CD4-positive, alpha-beta memory T cell (primary cell): ENCODE measurements at places on chromosomes 6 and 20. TPM values are rescaled to one million over a fixed set of nuclear protein-coding genes. Genes with fewer than 3 reads are reported as not detected.

GRCh38 chr6:168823397-168824212, 382.6 kb downstream of the SMOC2 start:
- DNase-seq: no peak
- no peaks in the 10 kb centered on the region for H3K36me3 ChIP-seq
- no peak overlapping the region for H3K4me3 ChIP-seq

DNA sequence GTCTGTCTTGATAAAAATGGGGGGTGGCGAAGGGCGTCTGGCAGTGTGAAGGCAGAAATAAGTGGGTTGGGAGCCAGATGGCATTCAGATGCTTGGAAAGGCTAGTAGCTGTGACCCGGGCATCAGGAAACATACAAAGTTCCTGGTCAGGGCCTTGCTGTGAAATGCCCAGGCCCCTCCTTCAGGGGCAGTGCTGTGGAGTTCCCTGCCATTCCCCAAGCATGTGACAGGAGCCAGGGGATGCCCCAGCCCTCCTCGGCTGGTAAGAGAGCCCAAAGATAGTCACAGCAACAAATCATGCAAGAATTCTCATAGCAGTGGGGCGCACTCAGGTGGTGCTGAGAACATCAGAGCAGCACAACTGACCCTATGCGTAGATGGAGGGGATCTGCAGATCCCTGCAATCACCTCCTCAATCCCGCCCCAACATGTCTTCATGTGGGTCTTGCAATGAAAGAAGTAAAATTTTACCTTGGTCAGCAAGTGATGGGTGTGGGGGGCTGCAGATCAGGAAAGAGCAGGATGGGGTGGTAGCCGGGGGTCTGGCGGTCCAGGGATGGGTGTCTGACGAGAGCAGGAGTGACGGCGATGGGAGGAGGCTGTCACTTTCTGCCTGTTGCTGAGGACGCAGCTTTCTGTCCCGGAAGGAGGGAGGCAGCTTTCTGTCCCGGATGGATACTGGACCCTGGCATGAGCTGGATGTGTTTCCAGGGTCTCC, 39.5 kb downstream of the SLC22A1 start:
- no peak for DNase-seq
- H3K4me1 ChIP-seq: no peaks in the 10 kb centered on the region
- no peaks in the 10 kb centered on the region for H3K36me3 ChIP-seq
- H3K27ac ChIP-seq: no peak overlapping the region
- H3K27me3 ChIP-seq: no peaks in the 10 kb centered on the region

ABCC10 gene
- polyA plus RNA-seq: 25.0 TPM

TFAP2D gene
- polyA plus RNA-seq: not detected

MACROD2 gene
- not detected for polyA plus RNA-seq
